ENCODE measurements at places on chromosomes 5 and 9.
A peak's percentile ranks its signal among the peaks of the same experiment; 100 is the strongest.

DNA sequence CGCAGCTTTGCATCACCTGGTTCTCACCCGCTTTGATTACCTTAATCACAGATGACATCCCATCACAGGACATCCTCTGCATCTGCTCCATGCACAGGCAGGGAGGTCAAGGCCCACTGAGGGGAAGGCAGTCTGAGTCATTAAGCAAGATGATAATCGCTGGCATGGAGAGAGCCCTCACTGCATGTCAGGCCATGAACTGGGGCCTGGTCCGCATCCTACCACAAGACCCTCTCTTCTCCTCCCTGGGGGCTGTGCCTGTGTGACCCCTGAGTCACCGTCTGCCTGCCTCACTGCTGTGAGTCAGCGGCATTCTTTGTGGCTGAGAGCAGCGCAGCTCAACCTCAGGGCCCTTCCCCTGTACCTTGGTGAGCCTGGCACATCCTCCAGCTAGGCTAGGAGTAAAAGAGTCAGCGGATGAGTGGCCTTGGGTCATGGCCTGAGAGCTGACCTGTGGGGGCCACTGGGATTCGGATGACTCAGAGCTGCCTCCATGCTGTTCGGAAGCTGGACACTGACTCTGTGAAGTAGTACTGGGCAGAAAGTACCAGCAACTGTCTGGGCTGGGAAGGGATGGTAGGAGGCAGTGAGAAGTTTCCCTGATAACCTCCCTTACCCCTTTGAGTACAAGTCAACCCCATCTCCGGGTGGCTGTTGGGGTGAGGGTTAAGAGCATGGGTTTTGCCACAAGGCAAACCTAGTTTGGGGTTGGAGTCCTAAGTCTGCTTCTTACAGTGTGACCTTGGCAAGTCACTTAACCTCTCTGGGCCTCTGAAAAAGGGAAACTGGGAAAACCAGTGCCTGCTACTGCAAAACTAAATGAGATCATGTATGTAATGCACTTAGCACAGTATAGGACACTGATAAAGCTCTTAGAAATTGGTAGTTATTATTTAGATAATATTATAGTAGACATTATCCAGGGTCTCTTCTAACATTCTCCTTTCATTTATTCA, 14.6 kb upstream of the ARSI start:
- no peak for DNase-seq

GRCh38 chr5:89117124-89117644, 234.2 kb upstream of the MEF2C start:
- no peak for DNase-seq

GRCh38 chr5:117888688-117889087, 1099.7 kb downstream of the DTWD2 start:
- no peak for DNase-seq

- DNase-seq: no peak
Observed at GRCh38 chr9:111904026-111904425, 7.4 kb downstream of the UGCG start.

DNA sequence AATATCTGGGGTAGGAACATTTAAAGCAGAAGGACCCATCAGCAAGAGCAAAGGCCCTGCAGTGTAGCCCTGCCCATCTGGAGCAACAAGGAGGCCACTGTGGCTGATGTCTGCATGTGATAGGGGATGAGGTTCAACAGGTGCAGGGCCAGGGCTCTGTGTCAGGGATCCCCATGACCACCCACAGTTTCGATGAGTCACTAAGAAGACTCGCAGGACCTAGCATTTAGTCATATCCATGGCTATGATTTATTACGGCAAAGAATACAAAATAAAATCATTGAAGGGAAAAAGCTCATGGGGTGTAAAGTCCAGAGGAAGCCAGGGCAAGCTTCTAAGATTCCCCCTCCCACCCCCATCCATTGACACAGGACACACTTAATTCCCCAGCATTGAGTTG, 188.6 kb downstream of the ADGRV1 start:
- no peak for DNase-seq

DNA sequence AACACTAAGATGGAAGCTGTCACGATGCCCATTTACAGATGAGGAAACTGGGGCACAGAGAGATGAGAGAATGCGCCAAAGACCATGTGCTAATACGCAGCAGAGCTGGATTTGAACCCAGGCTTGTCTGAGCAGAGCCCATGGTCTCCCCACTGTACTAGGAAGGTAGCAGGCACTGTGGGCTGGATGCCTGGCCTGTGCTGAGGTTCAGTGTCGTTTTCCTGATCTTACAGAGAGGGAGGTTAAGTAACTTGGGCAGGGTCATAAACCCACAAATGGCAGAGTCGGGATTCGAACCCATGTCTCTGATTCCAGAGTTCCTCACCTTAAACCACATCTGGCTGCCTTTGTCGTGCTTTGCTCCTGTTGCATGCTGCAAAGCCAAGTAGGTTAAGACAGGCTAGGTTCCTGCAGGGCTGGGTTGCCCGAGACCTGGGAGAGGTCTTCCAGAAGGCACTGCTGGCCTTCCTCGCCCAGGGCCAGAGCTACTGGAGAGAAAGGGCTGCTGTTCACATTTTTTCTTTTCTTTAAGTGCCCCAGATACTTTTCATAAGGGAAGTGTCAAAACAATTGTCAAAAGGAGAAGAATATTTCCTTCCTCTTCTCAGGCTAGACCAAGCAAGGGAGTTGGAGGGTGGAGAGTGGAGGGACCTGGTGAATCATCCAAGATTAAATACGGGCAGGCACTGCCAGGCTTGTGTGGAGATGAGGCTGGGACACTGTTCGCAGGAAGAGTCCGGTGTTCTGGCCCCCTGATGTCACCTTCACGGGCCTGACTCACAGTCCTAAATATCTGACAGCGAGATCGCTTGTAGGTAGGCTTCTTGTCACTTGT, 3.2 kb downstream of the NEK6 start:
- DNase-seq: no peak

- no peak for DNase-seq
Observed at GRCh38 chr5:128111818-128112448, 28.4 kb downstream of the SLC12A2 start.

DNA sequence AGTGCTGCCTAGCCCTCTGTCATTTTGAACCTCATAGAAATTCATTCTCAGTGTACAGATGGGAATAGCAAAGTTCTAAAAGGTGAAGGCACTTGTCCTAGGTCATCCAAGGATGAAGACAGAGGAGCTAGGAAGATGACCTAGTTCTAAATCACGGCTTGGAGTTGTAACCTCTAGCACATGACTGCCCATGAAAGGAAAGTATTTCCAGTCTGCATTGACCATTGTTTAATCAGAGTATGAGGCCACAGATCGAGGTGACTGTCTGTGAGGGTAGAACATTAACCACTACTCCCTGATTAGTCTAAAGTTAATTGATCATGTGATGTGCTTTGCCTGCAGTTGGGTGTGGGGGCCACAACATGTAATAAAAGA, 674 bp upstream of the TNFSF15 start:
- DNase-seq: no peak

DNA sequence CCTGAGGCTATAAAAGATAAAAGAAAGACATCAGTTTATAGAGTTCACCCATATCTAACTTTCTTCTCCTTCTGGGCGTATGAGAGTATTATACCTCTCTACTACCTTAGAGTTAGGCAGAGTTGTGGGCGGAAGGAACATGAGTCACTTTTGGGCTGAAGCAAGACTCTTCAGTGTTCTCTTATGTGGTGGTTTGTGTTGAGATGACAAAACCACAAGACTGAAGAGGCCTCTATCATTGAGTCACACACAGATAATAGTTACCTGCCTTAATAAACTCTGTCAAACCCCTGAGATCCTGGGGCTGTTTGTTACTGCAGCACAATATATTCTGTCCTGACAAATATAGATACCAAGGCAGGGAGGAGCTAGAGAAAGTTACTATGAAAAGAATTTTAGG, 184.2 kb downstream of the EFNA5 start:
- no peak for DNase-seq

DNA sequence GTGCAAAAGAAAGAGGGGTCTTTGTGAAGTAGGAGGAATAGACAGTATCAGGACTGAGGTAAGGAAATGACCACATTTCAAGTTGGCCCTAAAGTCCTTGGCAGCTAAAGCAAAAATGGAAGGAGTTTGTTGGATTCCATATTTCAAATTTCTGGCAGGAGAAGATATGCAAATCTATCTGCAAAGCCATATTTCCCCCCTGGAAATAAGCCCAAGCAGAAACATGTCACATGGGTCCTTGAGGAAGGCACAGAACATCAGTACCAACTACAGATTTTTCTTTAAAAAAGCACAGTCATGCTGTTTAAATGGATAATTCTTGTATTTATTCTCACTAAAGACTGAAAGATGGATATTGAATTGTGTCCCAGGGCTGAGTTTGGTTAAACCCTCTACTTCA, 323.0 kb downstream of the TRIM32 start:
- no peak for DNase-seq

GRCh38 chr5:99004960-99005359, 76.2 kb upstream of the CHD1 start:
- DNase-seq: no peak

DNA sequence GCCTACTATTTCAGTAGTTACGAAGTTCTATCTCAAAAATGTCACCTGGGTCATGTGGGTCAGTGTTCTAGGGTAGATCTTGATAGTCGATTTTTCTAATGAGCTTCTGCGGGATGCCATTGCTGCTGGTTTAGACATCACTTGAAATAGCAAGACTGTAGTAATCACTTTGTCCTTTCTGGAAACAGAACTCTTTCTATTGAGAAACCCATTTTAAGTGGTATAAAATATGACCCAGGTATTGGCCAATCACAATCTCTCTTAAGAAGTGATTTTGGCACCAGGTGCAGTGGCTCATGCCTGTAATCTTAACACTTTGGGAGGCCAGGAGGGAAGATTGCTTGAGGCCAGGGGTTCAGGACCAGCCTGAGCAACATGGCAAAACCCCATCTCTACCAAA, 17.6 kb downstream of the ARRDC3 start:
- no peak for DNase-seq

GRCh38 chr9:126615245-126615790, 1.6 kb downstream of the LMX1B start:
- DNase-seq: peak; percentile 59

- DNase-seq: no peak
Observed at GRCh38 chr5:7759257-7759871, 91.6 kb downstream of the CFAP90 start.

- peak; percentile 15 for DNase-seq
Observed at GRCh38 chr9:135864447-135865049, 42.8 kb downstream of the CAMSAP1 start.

DNA sequence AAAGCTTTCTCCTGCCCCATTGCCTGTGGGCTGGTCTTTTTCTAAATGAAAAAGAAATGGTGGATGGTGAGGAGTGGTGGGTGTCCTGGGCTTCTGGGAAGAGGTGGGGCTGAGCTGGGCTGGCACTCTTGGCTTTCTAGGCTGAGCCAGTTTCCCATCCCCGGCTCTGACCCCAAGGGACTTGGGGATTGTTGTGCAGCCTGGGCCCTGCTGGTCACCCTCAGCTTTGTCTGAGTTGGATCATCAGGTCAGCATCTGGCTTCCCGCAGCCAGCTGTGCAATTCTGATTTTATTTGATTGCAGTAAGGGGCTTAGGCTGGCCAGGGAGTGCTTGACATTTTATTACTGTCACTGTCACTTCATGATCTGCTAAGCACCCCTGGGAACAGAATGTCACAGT, 25.3 kb downstream of the GLRA1 start:
- no peak for DNase-seq

GRCh38 chr5:95818181-95819147, 4.1 kb downstream of the GLRX start:
- DNase-seq: no peak

DNA sequence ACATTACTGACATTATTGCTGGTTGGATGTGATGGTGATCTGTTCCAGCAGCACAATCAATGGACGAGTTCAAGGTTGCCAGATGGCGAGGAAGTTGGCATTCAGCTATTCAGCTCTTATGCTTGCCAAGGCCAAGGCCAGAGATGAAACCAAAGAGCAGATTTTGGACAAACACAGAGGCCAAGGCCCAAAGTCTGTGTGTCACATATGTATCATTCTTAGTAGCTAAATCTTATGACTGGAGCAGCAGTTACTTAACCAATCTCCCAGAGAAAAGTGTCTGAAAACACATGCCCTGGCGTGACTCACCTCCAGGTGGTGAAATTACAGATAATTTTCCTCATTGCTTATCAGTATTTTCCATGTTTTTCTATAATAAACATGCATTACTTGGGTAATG, 189.0 kb upstream of the EGFLAM start:
- no peak for DNase-seq

DNA sequence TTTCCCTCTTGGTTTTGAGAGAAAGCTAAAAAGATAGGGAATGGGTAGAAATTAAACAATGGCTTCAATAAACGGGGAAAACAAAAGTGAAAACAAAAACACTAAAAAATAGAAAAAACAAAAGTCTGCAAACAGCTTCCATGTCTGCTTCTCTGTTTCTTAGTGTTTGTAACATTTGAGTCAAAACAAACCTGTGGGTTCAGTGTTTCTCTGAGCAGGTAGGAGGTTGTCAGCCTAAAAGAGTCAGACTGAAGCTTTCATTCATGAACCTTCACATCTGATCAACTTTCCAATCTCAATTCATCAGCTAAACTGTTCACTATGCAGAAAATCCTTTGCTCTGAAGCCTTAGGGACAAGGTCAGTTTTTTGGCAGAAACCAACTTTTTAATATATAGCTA, 102.5 kb upstream of the ADAMTS16 start:
- DNase-seq: no peak

GRCh38 chr5:140800816-140801493, at the start of gene PCDHA3:
Gene PCDHA3 (plus strand): TSS chr5:140801057.
- DNase-seq: no peak

DNA sequence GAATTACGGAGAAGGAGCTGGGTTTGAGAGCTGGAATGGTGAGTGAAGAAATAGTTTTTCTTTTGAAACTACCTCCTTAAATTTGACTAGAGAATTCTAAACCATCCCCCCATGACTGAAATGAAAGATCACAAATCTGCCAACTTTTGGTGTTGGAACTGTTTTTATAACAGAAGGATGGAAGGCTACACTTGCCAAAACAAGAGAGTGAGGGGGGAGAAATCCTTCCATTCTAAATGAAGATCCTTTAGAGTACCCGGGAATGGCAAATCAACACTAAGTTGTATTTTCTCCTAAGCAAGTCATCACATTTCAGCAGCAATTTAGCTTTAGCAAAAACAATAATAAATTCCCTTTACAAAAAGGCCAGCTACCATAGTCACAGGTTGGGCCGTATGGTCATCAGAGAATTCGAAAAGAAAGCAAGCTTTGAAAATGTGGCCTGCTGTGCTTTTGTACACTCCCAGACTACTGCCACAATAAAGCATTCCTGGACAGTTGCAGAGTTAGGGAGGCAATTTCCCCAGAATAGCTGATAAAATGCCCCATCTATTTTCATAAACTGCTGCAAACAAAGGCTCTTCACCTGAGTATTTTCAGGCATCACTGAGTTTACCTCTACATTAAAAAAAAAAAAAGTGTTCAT, 25.0 kb upstream of the FREM1 start:
- no peak for DNase-seq

- no peak for DNase-seq
Observed at GRCh38 chr9:5793812-5794211, 39.1 kb downstream of the ERMP1 start.

- peak; percentile 55 for DNase-seq
Observed at GRCh38 chr9:36867672-36868471, 166.2 kb downstream of the PAX5 start.

- no peak for DNase-seq
Observed at GRCh38 chr5:64437496-64437895, 68.3 kb upstream of the RGS7BP start.

- DNase-seq: no peak
Observed at GRCh38 chr9:131035548-131035947, 26.6 kb downstream of the LAMC3 start.

Data from NCI-H774 (cell line).